Activated CD4-positive, CD25-positive, alpha-beta regulatory T cell treated with anti-CD3 and anti-CD28 coated beads, Interleukin-2, amount 50 U/mL, for 16 hours (primary cell): ENCODE measurements at places on chromosomes 7 and 10.

GRCh38 chr7:6274743-6275142 is 2.3 kb upstream of the CYTH3 start:
- DNase-seq = no peak

- DNase-seq = no peak
Observed at GRCh38 chr10:12299222-12299965, 50.0 kb upstream of the CAMK1D start.

- no peak for DNase-seq
Observed at GRCh38 chr7:148286150-148286549, 304.4 kb upstream of the C7orf33 start.

- no peak for DNase-seq
Observed at GRCh38 chr10:58791137-58791536, 278.5 kb downstream of the BICC1 start.

- DNase-seq = no peak
Observed at GRCh38 chr7:13262929-13263530, 575.6 kb downstream of the ARL4A start.

DNA sequence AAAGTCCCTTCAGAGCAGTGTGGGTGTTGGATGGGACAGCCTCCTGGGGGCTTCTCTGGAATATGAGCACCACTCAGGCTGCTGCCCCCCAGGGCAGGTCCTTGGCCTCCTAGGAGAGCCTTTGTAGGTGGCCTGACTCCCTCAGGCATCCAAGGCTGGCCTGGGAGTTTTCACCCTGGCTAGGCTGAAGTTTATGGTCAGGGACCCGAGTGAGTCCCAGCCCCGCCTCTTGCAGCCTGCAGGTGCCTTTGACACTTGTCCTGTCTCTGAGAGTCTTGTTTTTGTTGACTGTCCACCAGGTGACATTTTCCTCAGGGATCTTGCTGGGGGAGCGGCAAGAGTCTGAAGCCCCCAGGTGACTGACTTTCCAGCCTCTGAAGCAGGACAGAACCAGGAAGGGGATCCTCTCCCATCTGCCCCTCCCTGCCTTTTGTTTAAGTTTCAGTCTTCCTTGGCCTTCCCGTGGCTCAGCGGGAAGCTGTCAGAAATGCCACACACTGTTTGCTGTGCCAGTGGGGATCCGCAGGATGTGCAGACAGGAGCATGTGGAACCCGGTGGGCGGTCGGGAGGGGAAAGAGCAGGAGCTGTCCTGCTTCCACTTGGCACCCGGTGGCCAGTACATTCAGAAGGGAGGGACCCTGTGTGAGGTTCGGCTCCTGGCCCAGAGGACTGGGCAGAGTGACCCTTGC is 59.5 kb downstream of the LRRC18 start:
- DNase-seq = no peak
